ENCODE measurements at places on chromosomes 6 and 20.

GRCh38 chr20:60993433-60994044 lies 258.5 kb upstream of the CDH4 start:
- DNase-seq, result peak; percentile 19
- H3K36me3 ChIP-seq, result no peaks in the 10 kb centered on the region
- no peaks in the 10 kb centered on the region for H3K4me1 ChIP-seq
- H3K27me3 ChIP-seq, result peaks cover 3% of the 10 kb centered on the region
- no peak overlapping the region for H3K4me3 ChIP-seq

- H3K36me3 ChIP-seq, result no peaks in the 10 kb centered on the region
- H3K27me3 ChIP-seq, result peaks cover 8% of the 10 kb centered on the region
- no peaks in the 10 kb centered on the region for H3K4me1 ChIP-seq
- H3K27ac ChIP-seq, result no peak overlapping the region
- DNase-seq, result no peak
Observed at GRCh38 chr20:2052741-2053140, 48.9 kb upstream of the STK35 start.

DNA sequence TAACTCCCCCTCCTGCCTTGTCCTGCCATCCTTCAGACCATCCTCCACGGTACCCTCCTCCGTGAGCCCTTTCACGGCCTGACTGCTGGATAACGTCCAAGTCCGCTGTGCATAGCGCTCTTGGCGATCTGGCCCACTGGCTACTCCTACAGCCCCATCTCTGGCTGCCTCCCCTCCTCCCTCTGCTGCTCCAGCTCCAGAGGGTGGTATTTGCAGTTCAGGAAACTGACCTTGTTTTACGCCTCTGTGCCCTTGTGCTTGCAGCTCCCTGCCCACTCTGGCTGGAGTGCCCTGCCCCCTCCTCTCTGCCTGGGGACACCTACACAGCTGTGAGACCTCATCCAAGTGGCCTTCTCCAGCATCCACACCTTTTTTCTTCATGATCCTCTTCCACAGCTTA lies 6.5 kb upstream of the RREB1 start:
- H3K4me3 ChIP-seq, result no peak overlapping the region
- H3K27me3 ChIP-seq, result no peaks in the 10 kb centered on the region
- peaks cover 3% of the 10 kb centered on the region for H3K4me1 ChIP-seq
- H3K36me3 ChIP-seq, result no peaks in the 10 kb centered on the region

- no peak overlapping the region for H3K27ac ChIP-seq
- no peaks in the 10 kb centered on the region for H3K4me1 ChIP-seq
- H3K27me3 ChIP-seq, result no peaks in the 10 kb centered on the region
- no peak for DNase-seq
Observed at GRCh38 chr6:163935158-163935762, 520.7 kb downstream of the QKI start.

DNA sequence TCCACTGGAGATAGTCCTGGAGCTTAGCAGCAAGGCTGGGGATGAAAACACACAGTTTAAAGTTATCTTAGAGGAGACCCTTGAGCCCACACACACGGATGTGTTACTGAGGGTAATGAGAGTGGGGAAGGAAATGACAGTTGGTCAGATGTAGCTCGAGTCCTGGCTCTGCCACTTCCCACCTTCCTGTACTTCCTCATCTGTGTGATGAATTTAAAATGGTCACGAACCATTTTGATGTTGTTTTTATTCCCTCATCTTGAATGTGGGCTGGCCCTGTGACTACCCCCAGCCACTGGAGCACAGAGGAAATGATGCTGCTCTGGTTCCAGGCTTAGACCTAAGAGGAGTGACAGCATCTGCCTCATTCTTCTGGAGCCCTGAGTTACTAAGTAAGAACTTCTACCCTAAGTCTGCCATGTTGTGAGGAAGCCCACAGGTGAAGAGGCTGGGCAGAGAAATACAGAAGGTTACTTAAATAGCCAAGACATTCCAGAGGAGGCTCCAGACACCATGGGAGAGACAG lies 141.2 kb downstream of the NRN1 start:
- no peaks in the 10 kb centered on the region for H3K36me3 ChIP-seq
- no peak overlapping the region for H3K27ac ChIP-seq
- no peaks in the 10 kb centered on the region for H3K27me3 ChIP-seq

All from hepatocyte (in vitro differentiated cells).